ENCODE measurements at places on chromosomes 6 and 20.

- DNase-seq: no peak
These were observed 230.8 kb downstream of the CDH4 start for GRCh38 chr20:61482901-61483300.

DNA sequence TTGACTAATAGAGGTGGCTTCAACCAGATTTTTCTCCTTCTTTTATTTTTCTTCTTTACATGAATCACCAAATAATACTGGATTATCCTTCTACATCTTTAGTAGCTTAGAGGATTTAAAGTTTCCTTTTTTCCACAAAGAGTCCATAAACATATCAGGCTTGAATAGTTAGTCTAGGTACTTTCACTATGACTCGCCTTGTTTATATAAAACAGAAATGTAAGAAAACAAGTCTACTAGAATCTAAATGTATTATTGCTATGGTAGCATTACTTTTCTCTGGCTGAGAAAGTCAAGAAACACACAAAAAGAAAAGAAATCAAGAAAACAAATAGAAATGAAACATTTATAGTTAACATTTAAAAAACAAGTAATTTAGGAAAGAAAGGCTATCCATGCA lies 215.2 kb downstream of the PTPRK start:
- DNase-seq: peak; percentile 15

DNA sequence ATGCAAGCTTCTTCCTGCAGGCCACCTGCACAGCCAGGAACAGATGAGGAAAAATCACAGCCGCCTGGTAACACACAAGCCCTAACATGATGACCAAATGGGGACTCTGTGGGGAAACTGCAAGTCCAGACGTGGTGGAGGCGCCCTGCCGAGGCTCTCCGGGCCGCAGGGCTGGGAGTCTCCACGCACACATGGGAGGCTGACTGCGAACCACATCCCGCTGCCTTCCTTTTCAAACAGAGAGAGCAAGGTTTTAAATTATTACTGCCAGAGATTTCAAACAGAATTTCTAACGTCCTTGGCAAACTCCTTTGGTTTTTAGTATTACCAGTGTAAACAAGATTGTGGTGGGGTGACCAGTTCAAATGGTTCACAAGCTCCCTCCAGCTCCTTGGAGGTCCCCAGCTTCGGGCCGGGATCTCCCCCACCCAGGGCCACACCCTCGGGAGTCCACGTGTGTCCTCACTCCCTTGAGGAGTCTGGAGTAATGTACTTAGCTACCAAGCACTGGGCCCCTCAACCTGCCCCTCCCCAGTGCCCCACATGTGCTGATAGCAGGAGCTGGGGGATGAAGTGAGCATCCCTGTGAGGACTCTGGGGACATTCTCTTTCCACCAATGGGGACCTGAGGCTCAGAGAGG lies 252.7 kb downstream of the TAF4 start:
- DNase-seq: no peak

DNA sequence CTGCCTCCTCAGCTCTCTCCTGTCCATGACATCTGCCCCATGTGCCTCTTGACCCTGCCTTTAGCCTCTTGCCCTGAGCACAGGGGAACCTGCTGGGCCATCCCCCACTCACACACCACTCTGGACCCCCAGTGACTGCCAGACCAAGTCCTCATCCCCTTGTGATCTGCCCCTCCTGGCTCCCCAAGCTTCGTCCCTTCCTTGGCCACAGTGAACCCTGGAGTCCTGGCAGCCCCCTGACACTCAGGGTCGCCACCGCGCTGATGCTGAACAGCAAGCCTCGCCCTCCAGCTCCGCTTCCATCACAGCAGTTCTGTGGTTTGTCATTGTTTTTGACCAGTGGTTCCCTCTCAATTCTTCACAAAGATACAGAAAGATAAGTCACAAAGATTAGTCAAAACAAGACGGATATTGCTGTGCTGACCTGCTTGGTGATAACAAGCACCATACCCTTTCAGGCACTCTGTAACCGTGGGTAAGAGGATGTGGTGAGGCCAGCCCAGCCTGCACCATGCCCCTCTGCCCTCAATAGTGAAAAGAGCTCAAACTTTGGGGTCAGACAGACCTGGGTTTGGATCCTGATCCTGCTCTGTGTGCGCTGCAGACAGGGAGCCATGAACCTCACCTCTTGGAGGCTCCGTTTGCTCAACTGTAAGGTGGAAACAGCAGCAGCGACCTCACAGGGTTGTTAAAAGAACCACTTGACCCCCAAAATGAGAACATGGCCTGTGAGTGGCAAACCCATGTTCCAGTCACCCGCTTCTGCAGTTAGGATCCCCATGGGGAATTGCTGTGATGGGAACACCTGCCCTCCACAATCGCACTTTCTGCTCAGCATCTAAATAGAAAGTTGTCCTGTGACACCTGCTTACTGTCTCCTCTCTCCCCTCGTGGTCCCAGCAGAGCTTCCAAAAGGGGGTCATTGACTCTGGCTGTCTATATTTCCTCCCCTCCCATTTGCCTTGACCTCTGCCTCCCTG lies 114.5 kb downstream of the TOX2 start:
- no peak for DNase-seq

DNA sequence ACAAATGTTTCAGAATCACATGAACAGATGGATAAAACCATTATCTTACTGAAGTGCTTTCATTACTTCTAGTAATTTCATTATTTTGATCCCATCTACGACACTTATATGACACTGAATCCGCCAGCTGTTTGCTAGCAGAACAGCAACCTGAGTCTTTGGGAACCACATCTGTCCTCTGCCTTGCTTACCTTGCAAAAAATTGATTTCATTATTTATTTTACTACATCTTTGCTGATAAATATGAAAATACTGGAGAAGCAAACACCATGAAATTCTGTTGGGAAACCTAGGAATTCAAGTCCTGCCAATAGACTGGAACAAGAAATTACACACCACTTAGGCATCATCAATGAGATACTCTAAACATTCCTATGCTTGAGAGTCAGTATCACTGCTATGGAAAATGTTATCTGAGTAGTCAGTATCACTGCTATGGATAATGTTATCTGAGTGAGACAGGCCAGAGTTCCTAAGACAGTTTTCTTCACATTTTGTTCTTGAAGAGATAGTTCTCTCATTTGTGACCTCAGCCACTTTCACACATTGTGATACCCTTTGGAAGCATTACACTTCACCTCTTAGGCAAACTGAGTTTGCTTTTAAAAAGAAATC lies 91.9 kb downstream of the PDE10A start:
- DNase-seq: no peak

DNA sequence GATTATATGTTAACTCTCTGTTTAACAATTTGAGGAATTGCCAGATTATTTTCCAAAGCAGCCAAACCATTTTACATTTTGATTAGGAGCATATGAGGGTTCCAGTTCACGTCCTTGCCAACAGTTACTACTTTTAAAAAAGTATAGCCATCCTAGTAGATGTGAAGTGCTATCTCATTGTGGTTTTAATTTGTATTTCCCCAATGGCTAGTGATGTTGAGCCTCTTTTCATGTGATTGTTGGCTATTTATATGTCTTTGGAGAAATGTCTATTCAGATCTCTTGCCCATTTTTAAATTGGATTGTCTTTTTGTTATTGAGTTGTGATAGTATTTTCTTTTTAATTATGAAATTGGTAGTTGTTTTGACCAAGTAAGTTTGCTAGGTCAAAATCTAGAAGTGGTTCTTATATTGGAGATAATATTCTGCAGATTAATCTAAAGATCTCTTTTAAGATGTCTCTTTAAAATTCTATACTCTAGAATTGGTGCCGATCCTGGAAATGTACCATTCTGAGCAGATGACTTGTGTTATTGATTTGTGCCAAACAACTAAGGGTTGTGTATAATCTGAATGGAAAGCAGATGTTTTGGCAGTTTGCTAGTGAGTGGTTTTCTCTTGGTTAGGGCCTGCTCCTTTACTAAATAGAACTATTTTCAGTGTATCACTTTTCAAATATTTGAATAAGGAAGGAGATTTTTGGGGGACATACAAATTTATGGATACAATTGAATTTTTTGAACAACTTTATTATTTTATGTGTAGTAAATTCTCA lies 99.5 kb downstream of the CDKAL1 start:
- DNase-seq: no peak

- DNase-seq: peak; percentile 42
These were observed 32.5 kb downstream of the PRR18 start for GRCh38 chr6:166275714-166276166.

- no peak for DNase-seq
These were observed 397.7 kb upstream of the HS3ST5 start for GRCh38 chr6:114740547-114740946.

GRCh38 chr20:23399568-23400241 lies 21.6 kb downstream of the NAPB start:
- peak; percentile 32 for DNase-seq

DNA sequence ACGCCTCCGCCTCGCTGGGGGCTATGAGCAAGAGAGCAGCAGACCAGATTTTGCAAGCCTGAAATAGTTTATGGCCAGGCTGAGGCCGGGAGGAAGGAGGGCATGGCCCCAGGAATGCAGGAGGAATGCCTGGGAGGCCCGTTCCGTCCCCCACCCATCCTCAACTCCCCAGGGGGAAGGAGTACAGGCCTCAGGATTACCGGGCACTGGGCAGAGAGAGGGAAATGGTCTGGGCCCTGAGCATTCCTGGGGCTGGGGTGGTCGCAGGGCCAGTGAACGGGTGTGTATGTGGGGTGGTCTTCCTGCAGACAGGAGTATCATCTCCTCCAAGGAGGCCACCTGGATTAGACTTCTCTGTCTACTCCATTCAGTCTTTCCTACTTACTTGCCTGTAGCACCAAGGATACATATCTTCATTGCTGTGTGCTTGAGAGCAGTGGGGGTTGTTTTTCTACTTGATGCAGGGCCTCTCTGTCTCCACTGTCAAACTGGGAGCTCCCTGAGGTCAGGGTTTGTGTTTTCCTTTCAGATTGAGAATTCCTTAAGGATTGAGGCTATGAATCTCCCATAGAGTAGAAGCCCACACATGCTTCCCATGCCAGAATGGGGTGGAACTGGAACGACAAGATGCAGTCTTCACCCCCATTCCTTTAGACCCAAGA lies 81.3 kb downstream of the VEGFA start:
- peak; percentile 72 for DNase-seq

- no peak for DNase-seq
These were observed 35.4 kb downstream of the FYN start for GRCh38 chr6:111837641-111838500.

DNA sequence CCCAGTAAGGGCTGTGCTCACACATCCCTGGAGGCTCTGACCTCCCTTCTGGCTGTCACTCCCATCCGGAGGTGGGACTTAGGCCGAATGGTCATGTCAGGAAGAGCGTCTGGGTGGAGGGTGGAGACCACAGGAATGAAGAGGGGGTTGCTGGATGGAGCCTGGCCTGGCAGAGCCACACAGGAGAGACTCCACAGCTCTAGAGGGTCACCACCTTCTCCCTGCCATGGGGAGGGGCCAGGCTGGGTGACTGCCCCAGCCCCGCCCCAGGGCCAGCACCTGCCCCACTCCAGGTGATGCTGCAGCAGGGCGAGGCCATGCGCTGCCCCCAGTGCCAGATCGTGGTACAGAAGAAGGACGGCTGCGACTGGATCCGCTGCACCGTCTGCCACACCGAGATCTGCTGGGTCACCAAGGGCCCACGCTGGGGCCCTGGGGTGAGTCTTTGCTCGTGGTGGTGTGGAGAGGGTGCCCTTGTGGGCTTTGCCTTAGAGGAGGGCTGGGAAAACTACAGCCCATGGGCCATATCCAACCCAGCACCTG lies 20.6 kb downstream of the RBCK1 start:
- no peak for DNase-seq

GRCh38 chr6:80460257-80460865 lies 353.9 kb downstream of the BCKDHB start:
- DNase-seq: no peak

DNA sequence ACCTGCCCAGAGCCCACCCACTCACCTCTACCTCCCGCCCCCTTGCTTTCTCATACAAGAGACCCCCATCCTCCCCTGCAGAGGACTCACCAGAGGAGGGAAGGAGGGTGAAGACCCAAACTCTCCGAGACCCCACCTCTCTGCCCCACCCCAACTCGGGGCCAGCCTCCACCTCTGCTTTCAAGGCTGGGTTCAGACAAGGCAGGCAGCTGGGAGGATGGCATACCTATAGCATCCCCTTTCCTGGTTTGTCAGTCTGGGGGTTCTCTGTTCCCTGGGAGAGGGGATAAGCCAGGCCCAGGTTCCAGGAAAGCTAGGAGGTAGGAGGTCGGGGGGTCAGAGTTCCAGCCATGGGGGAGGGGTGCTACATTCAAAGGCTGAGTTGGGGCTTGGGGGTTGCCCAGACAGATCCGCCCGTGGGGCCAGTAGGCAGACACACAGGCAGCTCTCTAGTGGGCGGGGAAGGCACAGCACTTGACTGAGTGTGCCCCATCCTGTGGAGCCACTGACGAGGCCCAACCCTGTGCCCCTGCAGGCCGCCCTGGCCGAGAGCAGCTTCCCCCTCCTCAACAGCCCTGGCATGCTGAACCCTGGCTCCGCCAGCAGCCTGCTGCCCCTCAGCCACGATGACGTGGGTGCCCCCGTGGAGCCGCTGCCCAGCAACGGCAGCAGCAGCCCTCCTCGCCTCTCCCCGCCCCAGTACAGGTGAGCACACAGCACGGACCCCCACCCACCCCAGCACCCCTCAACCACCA lies 40.8 kb upstream of the MDFI start:
- no peak for DNase-seq

GRCh38 chr6:122995921-122996793 lies at the start of gene CLVS2:
TSS of gene CLVS2 (plus strand) at chr6:122996235. CDS start at chr6:122997778, 1,543 bp downstream.
- DNase-seq: no peak

DNA sequence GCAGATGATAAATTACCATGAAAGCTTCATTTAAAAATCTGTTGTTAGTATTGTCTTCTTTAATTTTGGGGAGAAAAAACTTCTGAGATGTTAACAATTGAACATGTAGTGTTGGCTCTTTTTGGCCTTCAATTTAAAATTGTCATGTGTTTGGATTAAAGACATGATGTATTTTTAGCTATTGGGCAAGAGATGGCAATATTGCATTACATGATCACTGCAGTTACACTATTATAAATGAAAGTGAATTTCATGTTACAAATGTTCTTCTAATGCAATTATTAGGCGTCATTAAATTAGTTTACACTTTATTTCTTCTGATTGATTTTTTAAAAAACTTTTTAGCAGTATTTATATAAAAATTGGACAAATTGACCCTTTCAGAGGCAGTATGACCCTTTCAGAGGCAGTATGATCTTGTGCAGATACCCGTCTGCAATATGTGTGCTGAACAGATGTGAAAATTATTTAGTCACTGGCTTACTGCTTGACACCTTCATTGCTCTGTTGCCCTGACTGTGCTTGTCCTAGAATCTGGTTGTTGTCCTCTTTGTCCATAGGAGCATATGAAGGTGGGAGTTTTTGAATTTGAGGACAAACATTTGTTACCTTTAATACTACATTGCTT lies 25.8 kb downstream of the CDKAL1 start:
- DNase-seq: peak; percentile 34

- no peak for DNase-seq
These were observed 7.6 kb downstream of the ARFGEF2 start for GRCh38 chr20:48928832-48929725.

- DNase-seq: no peak
These were observed 37.2 kb downstream of the CNKSR3 start for GRCh38 chr6:154473324-154473723.

- peak; percentile 85 for DNase-seq
These were observed 4.7 kb upstream of the MRGBP start for GRCh38 chr20:62791301-62792181.

All from HCEC 1CT (cell line).